ENCODE measurements at places on chromosomes 6 and 20. TPM values are rescaled to one million over a fixed set of nuclear protein-coding genes. Genes with fewer than 3 reads are reported as not detected.

The GGTLC1 gene
- 2.0 TPM for polyA plus RNA-seq

The RSPO3 gene
- 6.2 TPM for polyA plus RNA-seq

The MYLIP gene
- 46.6 TPM for polyA plus RNA-seq

- DNase-seq, result no peak
- no peaks in the 10 kb centered on the region for H3K4me1 ChIP-seq
- no peak overlapping the region for H3K4me3 ChIP-seq
- H3K27ac ChIP-seq, result no peak overlapping the region
Measured at GRCh38 chr6:50091641-50092040, 41.9 kb upstream of the DEFB112 start.

GRCh38 chr20:21291026-21291425 lies 12.1 kb upstream of the XRN2 start:
- H3K4me1 ChIP-seq, result no peaks in the 10 kb centered on the region
- no peak overlapping the region for H3K4me3 ChIP-seq
- no peak overlapping the region for H3K27ac ChIP-seq
- DNase-seq, result no peak

Data from left lung (tissue), 14 donors.